GM12865 (cell line): ENCODE measurements at places on chromosomes 3 and 15.

DNA sequence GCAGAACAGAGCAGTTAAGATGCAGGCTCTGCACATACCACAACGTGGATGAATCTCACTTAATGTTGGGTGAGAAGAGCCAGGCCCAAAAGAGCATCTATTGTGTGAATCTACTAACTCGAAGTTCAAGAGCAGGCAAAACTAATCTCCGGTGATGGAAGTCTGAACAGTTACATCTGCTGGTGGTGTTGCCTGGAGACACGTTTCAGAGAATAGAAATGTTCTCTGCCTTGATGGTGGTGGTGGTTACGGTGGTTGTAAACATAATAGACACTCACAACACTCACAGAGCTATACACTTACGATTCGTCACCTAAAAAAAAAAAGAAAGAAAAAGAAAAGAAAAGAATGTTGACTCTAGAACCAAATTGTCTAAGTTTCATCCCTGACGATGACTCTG lies 86.8 kb downstream of the LIPC start:
- no peak for DNase-seq

- no peak for DNase-seq
Measured at GRCh38 chr15:71117714-71118305, 2.5 kb downstream of the THSD4 start.

DNA sequence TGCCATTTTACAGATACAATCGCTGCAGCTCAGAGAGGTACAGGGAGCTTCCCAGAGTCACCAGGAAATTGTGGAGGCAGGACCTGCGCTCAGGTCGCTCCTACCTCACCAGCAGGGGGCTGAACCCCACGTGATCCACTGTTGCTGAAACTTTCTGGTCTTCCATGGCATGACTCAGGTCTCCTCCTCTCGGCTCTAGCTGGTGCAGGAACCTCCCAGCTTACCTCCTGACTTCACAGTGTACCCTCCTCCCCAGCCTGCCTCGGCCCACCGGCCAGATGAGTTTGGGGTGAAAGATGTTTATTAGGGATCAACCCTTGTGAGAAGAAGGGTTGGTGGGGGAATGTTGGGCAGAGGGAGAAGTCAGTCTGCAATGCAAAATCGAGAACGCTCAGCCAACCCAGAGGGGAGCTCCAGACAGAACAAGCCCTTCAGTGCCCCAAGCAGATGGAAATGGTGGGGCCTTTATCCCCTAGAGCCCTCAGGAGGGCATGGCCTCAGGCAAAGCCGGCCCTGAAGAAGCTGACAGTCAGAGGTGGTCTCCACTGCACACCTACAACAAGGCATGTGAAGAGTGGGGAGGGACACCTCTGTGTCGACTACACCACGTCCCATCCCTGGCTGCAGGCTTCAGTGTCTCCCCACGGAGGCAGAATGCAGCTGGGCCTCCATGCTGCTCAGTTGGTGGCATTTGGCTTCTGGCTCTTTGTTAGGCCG lies 118.6 kb upstream of the PRR20G start:
- peak; percentile 55 for DNase-seq

GRCh38 chr3:172931746-172932285 lies 181.3 kb downstream of the ECT2 start:
- DNase-seq, result no peak

DNA sequence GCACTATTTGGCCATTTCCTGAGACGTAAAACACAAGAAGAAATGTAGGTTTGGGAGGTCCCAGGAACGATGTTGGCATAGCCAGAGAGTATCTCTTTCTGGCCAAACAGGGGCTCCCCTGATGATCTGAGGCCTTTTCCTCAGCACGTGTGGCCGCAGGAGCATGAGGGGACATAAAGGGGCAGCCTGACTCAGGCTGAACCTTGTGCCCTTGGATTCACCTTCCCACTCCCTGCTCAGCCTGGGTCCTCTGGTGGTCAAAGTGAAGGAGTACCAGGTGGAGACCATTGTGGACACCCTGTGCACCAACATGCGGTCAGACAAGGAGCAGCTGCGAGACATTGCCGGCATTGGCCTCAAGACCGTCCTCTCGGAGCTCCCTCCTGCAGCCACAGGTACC lies 10.6 kb downstream of the CAND2 start:
- DNase-seq, result no peak

DNA sequence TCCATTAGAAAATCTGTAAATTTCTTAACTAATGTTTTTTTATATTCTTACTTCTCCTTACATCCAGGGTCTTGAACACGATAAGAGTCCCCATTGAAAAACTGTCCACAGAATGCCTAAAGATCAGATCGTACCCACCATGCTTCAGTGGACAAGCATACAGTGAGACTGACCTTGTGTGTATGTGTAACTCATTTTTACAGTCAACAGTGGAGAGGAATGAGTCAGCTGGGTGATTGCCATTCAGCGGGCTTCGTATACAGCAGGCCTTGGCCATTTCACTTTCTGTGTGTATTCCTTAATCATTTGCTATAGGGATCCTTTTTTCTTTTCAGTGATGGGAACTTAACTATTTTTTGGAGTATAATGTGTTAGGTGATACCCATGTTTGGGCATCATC lies 10.6 kb downstream of the PARP14 start:
- DNase-seq, result peak; percentile 60

GRCh38 chr15:76576523-76577279 lies 240.1 kb downstream of the ISL2 start:
- DNase-seq, result peak; percentile 31
